Right lobe of liver (tissue), 6 donors: ENCODE measurements at places on chromosomes 16 and 17. TPM values are rescaled to one million over a fixed set of nuclear protein-coding genes. Genes with fewer than 3 reads are reported as not detected.

GRCh38 chr17:40312893-40313667 is 4.1 kb downstream of the RARA start:
- H3K4me1 ChIP-seq, result peaks cover 70% of the 10 kb centered on the region
- no peak overlapping the region for H3K4me3 ChIP-seq
- H3K27me3 ChIP-seq, result no peaks in the 10 kb centered on the region
- DNase-seq, result peak; percentile 69
- no peaks in the 10 kb centered on the region for H3K36me3 ChIP-seq

Gene HAS3
- total RNA-seq, result 0.43 TPM

- no peaks in the 10 kb centered on the region for H3K36me3 ChIP-seq
- no peaks in the 10 kb centered on the region for H3K4me1 ChIP-seq
- H3K27ac ChIP-seq, result no peak overlapping the region
These were observed 1.8 kb downstream of the ODF4 start for GRCh38 chr17:8341456-8341855.

- no peak overlapping the region for H3K27ac ChIP-seq
- no peak for DNase-seq
- no peaks in the 10 kb centered on the region for H3K27me3 ChIP-seq
- no peak overlapping the region for H3K4me3 ChIP-seq
These were observed 162.0 kb downstream of the CCDC182 start for GRCh38 chr17:57582881-57583756.
